Sigmoid colon (tissue), 7 donors: ENCODE measurements at places on chromosomes 2 and 18. TPM values are rescaled to one million over a fixed set of nuclear protein-coding genes. Genes with fewer than 3 reads are reported as not detected.

GPC1 gene
- 30.7 TPM for total RNA-seq

ITGA6 gene
- total RNA-seq = 31.0 TPM

- H3K27ac ChIP-seq = no peak overlapping the region
- H3K36me3 ChIP-seq = no peaks in the 10 kb centered on the region
- no peak for DNase-seq
- no peak overlapping the region for H3K4me3 ChIP-seq
- H3K4me1 ChIP-seq = no peaks in the 10 kb centered on the region
Measured at GRCh38 chr2:236795169-236795860, 225.7 kb downstream of the ACKR3 start.

DNA sequence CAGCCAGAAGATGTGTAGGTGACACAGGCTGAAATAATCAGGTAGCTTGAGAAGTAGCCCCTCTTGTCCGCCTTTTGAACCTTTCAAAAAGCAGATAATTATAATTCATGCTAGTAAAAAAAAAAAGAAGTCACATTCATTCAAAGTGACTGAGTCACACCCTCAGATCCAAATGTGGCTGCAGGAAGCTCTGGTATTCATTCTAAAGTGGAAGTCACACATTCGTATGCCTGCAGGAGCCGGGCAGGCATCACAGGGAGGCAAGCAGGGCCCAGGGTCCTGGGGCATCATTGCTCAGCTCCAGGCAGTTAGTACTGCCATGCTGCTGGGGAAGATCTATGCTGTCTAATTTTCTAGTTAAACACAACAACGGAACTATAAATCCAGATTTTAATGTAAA lies 21.7 kb upstream of the RAB11FIP5 start:
- no peak for DNase-seq
- no peak overlapping the region for H3K27ac ChIP-seq
- no peaks in the 10 kb centered on the region for H3K36me3 ChIP-seq
- H3K27me3 ChIP-seq = no peaks in the 10 kb centered on the region

GRCh38 chr2:228056293-228057097 lies 125.0 kb downstream of the SPHKAP start:
- DNase-seq = no peak
- H3K27ac ChIP-seq = no peak overlapping the region
- no peaks in the 10 kb centered on the region for H3K36me3 ChIP-seq
- H3K27me3 ChIP-seq = no peaks in the 10 kb centered on the region
- H3K4me1 ChIP-seq = no peaks in the 10 kb centered on the region

DNA sequence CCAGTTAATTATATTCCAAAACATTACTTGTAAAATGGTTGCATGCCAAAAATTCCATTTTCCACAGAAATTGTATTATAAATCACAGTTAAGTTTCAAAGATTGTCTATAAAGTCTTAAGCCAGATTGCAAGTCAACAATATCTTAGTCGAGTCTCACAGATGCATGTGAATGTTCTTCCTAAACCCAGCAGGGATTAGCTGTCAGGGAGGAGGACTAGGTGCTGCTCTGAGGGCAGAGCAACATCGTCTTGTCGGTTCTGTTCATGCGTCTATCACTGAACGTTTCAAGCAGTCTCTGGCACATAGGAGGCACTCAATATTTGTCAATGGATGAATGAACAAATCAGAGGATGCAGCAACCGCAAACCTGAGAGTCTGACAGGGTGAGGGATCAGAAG lies 27.0 kb downstream of the EPB41L3 start:
- no peaks in the 10 kb centered on the region for H3K27me3 ChIP-seq
- DNase-seq = no peak
- no peak overlapping the region for H3K27ac ChIP-seq
- no peak overlapping the region for H3K4me3 ChIP-seq
- H3K36me3 ChIP-seq = no peaks in the 10 kb centered on the region

DNA sequence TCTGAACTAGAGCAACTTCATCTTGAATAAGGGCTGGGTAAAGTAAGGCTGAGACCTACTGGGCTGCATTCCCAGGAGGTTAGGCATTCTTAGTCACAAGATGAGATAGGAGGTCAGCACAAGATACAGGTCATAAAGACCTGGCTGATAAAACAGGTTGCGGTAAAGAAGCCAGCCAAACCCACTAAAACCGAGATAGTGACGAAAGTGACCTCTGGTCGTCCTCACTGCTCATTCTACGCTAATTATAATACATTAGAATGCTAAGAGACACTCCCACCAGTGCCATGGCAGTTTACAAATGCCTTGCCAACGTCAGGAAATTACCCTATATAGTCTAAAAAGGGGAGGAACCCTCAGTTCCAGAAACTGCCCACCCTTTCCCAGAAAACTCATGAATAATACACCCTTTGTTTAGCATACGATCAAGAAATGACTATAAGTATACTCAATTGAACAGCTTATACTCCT lies 109.1 kb downstream of the FIGN start:
- no peak for DNase-seq
- H3K27me3 ChIP-seq = no peaks in the 10 kb centered on the region
- no peak overlapping the region for H3K4me3 ChIP-seq
- H3K27ac ChIP-seq = no peak overlapping the region
